Activated T-helper 1 cell treated with Interleukin-2 at 50 U/mL for 16 hours (primary cell): ENCODE measurements at places on chromosomes 4 and X.

DNA sequence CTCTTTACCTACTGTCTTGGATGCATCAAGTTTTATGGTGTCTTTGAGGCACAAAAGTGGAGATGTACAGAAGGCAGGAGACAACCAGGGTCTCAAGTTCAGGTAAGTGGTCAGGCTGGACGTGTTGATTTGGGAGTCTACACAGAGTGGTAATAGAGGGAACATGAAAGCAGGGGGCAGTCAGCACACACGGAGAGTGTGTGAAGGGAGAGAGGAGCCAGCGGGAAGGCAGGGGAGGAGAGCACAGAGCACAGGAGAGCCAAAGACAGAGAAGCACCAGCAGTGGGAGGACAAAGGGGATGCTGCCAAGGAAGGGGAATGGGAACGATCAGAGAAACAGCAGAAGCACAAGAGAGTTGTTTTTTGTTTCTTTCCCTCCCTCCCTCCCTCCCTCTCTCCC, 32.9 kb downstream of the TMEM150C start:
- DNase-seq: no peak

DNA sequence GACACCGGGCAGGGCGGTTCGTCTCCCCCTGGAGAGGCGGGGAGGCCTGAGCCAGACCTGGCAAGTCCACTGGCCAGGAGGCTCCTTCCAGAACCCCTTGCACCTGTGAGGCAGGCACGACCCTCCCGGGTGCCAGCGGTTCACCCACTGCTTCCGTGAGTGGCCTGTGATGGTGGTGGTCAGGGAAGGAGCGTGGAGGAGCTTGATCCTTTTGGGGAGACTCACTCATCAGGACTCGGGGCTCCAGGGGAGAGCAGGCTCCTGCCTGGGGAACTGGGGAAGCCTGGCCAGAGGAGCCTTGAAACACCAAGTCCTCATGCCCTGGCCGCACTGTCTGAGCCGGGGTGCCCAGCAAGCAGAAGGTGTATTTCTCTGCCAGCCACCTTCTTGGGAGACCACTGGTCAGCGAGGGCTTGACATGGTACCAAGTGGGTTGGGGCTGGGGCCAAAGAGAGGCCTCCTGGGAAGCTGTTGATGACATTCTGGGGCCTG, 860 bp downstream of the FAM50A start:
- no peak for DNase-seq

DNA sequence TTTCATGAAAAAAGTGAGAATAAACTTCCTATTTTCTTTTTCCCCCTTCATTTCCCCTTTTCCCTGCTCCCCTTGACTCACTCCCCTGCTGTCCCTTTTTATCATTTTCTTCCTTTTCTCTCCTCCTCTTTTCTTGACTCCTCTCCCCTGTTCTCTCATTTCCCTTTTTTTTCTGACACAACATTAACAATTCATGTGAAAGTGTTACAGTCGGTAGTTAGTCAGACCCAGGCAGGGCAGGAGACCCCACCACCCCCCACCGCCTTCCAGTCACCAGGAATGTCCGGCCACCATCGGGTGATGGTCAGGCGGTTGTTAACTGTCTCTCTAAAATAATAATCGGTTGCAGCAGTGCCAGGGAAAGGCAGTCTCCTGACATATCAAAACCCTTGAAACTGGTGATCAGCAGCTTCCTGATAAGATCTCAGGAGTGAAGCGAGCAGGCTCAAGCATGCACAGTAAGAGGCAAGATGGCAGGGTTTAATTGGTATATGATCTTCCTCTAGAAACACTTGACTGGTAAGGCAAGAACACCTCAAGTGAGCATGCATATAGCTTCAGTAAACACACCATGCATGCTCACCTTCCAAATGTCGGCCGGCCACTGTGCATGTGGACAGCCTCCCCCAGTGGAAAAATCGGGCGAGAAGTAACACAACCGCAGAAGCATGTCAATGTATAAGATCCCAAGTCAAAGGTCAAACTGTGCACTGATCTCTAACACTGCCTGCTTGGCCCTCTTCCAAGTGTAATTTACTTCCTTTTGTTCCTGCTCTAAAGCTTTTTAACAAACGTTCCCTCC, 191.4 kb downstream of the NDST4 start:
- DNase-seq: no peak

DNA sequence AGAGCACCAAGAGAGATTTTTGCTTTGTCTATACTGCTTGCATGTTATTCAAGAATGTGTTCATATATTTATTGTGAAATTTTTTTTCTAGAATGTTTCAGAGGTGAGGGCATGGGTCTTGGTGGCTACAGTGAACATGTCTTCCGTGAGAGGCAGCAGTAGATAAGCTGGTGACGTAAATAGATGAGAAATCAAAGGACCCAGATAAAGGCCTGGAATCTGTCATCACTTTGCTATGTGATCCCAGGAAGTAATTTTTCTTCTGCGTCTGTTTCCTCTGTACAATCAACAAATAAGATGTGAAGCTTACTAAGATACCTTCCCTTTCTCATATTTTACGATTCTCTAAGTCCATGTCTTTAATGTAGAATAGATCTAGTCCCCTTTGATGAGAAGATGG, 129.1 kb downstream of the COL4A6 start:
- DNase-seq: no peak

- no peak for DNase-seq
Measured at GRCh38 chrX:94053575-94053974, 379.6 kb downstream of the FAM133A start.

DNA sequence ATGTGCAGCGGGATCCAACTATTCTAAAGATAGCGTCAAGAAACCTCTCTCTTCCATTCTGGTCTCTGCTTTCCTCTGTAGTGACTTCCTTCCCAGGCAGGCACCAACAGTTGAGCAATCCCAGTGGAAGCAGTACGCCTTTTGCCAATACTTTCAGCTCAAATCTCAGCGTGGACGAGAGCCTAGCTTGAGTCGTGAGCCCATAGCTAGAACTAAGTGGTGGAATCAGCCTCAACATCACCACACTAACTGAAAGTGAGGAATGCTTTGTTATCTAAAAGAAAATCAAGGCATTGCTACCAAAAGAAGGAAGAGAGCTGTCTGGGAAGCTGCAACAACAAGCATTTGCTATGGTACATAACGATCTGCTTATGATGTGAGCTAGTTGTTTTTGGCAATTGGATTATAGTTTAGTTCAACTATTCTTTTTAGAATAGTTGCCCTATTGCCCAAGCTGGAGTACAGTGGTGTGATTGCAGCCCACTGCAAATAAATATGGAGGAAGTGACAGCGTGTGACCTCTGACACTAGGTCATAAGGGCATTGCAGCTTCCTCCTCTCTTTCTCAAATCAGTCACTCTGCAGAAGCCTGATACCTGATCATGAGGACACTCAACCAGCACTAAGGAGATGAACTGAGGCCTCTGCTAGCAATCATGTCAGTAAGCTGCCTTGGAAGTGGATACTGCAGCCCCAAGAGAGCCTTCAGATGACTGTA, 24.7 kb upstream of the FRYL start:
- DNase-seq: no peak

GRCh38 chr4:126592088-126592487, 1040.7 kb upstream of the INTU start:
- DNase-seq: no peak

- no peak for DNase-seq
Measured at GRCh38 chr4:73538162-73538561, 56.6 kb downstream of the AFM start.

DNA sequence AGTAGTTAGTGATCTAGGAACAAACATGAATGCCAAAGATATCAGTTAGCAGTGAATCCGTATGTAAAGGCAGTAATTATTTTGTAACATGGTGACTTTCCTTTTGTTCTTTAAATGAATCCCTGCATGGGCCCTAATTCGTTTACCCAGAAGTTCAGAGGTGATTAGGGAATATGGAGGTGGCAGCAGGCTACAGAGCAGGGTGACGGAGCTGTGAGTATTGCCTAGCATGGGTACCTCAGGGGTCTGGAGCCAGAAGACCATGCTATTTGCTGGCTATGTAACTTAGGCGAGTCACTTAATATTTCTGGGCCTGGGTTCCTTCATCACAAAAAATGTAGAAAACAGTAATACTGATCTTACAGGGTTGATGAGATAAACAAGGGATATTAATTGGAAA, 184.9 kb downstream of the ENOX2 start:
- no peak for DNase-seq

DNA sequence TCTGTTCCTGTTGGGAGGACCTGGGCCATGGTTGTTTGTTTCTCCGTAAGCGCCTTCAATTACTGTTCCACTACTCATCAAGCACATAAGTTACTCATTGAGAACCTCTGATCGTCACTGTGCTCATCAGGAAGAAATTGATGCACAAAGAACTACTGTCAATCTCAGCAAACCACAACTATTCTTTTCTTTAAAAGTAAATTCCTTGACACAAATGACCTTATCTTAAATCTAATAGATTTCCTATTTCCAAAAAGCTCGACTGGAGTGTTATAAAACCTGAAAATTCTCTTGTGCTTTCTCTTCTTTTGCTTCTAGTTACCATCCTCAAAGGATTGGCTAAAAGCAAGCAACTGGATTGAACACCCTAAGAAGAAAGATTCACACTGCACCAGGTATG, at the start of gene MUC7:
MUC7 (plus strand) TSS at position 301 of the 400 bp plus-strand sequence. CDS start 1,825 bp downstream, outside the sequence.
- DNase-seq: no peak

DNA sequence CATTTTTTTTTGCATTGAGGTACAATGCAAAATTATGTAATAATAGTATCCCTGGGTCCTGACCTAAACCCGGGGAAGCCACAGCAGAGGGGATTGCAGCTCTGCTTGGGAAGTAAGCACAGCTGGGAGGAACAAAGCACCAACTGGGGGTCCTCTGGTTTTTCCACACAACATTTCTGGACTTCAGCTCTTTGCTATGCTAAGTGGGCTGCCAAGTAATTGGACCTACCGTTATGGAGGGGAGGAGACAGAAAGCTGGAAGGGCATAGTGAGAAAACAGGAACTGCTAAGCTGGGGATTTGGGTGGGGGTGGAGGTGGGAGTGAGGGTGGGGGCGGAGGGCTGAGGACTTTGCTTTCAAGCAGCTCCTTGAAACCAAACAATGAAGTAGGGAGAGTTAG, 183.3 kb downstream of the ZIC3 start:
- no peak for DNase-seq

DNA sequence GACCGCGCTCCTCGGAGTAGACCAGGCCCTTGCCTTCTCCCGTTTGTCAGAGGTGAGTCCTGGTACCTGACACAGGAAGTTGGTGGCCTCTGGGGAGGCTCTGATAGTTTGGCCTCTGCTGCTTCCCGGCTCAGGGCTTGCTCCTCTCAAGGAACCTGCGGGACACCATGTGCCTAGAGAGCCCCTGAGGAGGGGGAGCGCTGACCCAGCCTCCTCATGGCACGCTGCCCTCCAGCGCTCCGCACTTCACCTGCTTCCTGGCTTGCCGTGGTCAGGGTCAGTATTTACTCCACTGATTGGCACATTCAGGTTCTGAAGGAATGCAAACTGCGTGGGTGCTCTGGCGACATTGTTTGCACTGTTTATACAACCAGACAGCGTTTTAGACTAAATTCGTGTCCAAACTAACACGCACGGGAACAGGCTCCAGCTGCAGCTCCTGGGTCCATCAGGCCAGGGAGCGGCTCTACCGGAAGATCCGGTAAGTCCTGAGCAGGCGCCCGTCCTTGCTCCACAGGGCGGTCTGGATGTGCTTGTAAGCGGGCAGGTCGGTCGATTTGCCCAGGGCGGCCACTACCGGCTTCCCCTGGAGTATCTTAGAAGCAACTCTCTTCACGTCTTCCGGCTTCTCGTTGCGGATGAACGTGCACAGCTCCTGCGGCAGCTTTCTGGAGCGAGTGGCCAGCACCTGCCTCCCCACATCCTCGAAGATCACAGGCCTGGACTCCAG, 121.6 kb upstream of the GRID2 start:
- DNase-seq: no peak

- DNase-seq: no peak
Measured at GRCh38 chr4:80074651-80075050, 1.6 kb upstream of the ANTXR2 start.

- no peak for DNase-seq
Measured at GRCh38 chr4:134308910-134309309, 107.3 kb upstream of the PABPC4L start.

GRCh38 chr4:96593422-96593821, 753.5 kb downstream of the PDHA2 start:
- no peak for DNase-seq

DNA sequence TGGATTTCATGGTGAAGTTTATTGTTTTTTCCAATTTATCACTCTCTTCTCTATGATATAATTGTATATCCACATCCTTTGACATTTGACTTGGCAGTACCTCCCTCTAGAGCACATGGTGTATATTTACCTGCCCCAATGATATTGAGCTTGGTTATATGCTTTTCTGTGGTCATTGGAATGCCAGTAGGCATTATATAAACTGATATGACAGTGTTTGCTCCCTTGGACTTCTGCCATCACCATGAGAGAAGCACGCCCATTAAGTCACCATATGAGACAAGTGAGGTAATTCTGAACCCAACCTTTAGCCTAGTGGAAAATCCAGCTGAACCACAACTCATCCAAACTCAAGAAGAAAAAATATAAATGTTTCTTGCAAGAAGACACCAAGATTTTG, 2761.5 kb downstream of the ARAP2 start:
- DNase-seq: no peak

GRCh38 chr4:11480683-11481082, 52.0 kb upstream of the HS3ST1 start:
- DNase-seq: no peak

GRCh38 chr4:46249106-46249505, 125.3 kb upstream of the GABRG1 start:
- no peak for DNase-seq
